ENCODE measurements at places on chromosomes 12 and 14. TPM values are rescaled to one million over a fixed set of nuclear protein-coding genes. Genes with fewer than 3 reads are reported as not detected.
A peak's percentile ranks its signal among the peaks of the same experiment; 100 is the strongest.

The COL2A1 gene
- not detected for total RNA-seq

The HCAR2 gene
- not detected for total RNA-seq

The NOXRED1 gene
- total RNA-seq = 5.3 TPM

The RPAP3 gene
- 6.9 TPM for total RNA-seq

The KRT82 gene
- total RNA-seq = not detected

The CGRRF1 gene
- 6.3 TPM for total RNA-seq

DNA sequence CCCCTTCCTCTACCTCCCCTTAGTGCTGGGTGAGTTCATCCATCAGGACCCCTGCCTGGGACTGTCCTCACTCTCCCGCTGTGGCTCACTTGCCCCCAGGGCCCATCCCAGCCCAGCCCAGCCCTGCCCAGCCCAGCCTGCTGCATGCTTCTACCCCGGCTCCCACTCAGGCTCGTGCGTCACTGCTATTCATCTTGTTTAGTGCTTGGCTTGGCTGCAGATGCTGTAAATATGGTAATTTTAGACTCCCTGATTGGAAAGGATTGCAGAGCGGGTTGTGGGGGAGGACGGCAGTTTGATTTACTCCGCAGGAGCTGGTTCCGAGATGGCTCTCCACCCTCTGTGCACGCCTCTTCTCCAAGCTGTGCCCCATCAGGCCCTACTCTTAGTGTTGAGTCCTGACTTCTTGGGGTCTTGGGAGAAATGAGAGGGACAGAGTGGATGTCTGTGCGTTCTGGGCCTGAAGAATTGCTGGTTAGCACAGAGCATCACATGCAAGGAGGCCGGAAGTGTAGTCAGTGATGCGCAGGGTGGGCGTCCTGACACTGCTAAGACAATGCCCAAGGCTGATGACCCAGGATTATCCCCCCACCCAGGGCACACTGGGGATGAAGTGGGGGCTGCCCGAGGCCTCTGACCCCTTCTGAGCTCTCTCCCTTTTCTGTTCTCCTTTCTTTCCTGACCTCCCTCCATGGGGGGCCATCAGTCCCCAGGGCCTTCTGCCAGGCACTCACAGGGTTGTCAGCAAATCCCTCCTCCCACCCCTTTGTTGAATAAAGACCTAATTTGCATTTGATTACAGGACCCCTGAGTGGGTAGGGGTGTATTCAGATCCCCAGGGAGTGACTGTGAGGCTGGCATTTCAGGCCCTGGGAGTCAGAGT is 244.4 kb downstream of the ZFP36L1 start:
- peak; percentile 45 for DNase-seq

- no peak for DNase-seq
These were observed 70.8 kb downstream of the WDR20 start for GRCh38 chr14:102210421-102211042.

DNA sequence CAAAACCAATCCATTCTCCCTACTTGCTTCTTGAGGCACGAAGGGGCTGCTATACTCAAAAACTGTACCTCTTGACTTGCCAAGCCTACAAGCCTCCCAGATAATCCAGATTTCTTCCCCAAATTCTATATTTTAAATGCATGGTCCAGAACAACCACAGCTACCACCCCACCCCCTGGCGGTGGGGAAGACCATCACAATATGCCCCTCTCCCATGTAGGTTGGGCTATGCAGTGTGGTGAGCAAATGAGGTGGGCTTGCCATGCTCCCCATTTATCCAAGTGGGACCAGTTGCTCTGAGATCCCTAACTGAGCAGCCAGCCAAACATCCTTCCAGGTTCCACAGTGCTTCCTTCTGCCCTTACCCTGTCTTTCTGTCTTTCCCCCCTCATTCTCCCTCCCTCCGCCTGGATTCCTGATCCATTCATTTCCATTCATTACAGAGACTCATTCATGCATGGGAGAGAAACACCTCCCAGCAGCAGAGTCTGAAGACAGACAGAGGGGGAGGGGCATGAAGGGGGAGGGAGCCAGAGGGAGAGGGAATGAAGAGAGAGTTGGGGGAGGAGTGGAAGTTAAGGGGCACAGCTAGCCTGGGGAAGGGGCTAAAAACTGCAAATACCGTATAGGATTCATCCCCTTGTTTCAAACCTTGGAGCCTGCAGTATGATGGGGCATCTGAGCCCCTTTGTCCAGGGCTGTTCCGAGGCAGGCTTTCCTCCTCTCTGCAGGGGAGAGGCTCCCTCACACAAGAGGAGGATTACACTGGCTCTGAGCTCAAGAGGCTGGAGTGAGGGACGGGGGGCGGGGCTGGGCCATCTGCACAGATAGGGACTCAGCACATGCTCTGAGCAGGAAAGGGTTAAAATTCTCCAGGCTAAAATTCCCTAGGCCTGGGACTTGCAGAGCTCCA is 4.4 kb downstream of the ZNF219 start:
- DNase-seq = no peak

GRCh38 chr14:21201732-21202462 is 46.0 kb upstream of the OR5AU1 start:
- DNase-seq = no peak

DNA sequence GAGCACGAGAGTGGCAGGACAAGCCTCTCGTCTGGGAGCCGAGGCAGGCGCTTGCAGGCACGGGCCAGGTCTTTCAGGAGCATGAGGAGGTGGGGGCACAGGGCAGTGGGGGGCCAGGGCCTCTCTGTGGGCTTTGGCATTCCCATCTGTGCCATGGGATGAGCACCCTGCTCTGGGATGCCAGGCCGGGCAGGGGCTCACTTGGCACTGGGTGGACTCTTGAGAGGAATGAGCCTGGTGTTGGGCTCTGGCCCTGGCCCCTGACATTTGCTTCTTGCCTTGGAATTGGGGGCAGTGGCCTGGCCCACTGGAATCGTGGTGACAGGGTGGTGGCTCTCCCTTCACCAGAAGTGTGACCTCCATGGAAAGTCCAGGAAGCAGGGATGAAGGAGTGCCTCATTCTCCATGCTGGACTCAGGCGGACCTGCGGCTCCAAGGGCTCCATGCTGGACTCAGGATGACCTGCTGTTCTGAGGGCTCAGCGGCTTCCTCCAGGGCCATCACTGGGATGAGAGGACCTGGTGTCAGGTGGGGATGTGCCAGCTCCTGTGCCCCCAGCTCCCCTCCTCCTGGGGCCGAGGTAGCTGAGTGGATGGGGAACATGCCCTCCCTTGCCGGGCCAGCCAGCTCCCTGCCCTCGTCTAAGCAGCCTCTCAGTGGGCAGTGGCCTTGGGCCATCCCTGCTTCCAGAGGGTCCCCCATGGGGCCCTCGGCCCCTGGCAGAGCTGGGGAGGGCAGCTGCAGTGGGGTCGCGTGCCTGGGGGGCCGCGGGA is 220.3 kb downstream of the KIF26A start:
- DNase-seq = peak; percentile 8

GRCh38 chr14:25607192-25607591 is 557.2 kb upstream of the STXBP6 start:
- no peak for DNase-seq

GRCh38 chr12:51246254-51246853 is 7.7 kb downstream of the DAZAP2 start:
- DNase-seq = peak; percentile 10

- DNase-seq = no peak
These were observed 2.1 kb downstream of the TTC6 start for GRCh38 chr14:37597538-37597913.

- no peak for DNase-seq
These were observed 1338.6 kb downstream of the FSCB start for GRCh38 chr14:43168371-43168925.

DNA sequence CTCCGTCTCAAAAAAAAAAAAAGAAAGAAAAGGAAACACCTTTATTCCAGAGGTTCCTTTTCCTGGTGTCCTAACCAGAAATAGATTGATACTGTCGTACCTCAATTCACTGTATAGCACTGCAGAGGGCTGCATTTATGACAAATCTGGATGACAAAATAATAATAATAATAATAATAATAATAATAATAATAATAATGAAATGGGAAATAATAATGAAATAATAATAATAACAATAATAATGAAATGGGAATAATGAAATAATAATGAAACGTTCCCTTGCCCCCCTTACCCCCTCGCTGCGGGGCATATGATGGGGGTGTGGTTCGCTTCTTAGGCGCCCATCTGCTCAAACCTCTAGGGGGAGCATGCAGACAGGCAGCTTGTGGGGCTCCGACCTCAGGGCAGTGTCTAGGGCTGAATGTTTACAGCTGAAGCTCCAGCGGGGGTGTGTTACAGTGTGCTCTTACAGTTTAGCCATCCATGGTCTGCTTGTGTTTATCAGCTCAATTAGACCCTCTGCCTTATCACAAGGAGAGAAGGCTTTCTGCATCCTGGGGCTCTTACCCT is 1088.3 kb upstream of the SEL1L start:
- DNase-seq = no peak

DNA sequence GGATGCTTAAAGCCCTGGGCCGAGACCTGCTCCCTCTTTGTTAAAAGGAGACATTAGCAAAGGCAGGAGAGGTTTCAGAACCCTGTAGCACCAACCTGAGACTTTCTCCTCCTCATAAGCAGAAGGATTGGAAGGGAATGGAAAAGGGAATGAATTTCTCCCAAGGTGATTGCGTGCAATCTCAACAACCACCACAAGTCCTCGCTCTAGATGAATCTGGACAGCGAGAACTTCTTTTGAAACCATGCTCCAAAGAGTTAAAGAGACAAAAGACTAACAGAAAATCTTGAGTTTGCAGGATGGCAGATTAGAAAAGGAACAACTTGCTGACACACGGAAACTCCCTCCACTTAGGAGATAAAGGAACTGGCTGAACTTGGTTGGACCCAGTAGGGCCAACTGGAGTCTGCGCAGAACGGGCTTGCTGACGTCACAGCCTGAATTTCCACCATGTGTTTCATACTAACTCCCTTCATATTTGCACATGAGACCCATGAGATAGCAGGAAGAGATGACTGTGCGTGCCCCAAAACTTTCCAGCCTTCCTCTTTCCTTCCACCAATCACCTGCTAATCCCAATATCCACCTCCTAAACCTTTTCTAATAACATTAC is 137.0 kb downstream of the PTPN11 start:
- no peak for DNase-seq

DNA sequence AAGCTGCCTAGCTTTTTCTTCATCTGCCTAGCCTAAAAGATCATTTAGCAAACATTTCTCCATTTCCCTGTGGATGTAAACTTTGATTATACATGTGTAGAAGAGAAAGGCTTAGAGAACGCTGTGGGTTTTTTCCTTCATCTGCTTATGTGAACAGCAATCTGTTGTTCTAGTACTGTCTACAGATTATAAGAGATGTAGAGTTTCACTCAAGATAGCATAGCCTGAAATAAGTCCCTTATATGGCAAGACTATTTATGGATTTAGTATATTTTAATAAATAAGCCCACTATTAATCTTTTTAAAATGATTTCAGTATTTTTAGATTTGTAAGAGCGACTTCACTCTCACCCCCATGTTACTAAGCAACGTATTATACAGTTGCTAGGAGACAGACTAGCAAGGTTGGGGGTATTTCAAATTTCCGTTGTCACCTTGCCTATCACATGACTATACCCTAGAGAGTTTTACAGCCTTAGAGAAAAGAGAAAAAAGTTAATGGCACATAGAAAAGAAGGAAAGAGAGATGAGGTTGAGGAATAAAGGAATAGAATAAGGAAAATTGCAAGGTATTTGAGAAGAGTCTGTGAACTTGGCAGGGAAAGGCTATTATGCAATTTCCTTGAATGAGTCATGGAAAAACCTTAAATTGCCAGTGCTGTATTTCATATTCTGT is 12.2 kb upstream of the TUBA1A start:
- DNase-seq = no peak

DNA sequence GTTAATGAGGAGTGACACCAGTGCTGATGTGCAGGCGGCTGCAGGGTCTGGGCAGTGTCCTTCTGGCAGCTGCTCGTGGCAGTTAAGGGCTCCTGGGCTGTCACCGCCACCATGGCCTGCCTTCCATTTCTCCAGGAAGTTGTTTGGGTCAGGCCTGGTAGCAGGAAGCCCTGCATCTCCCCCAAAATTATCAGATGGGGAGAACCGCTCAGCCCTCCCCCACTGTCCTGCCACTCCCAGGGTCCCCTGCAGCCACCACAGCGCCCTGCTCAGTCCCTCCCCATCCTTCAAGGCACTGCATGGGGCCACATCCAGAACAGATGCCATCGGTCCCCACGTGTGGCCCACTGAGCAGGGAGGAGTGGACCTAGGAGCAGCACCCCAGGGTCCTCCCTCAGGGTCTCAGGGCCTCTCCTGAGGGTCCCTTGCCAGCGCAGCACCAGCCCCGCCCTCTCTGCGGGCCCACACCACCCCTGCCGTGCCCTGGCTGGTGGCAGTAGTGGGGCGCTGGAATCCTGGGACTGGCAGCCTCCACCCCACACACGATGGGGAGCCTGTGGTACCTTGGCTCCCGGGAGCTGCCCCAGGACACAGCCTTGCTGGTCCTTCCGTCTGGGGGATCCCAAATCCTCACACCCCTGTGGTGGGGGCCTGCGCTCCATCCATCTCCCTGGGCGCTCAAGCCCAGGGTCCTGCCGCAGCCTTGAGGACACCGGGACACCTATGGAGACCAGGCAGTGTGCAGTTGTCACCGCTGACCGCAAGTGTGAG is 10.3 kb upstream of the AMN start:
- no peak for DNase-seq

GRCh38 chr14:104805326-104805678 is 4.4 kb downstream of the ZBTB42 start:
- DNase-seq = peak; percentile 61

GRCh38 chr12:8989413-8989812 is at the start of gene KLRG1:
TSS of gene KLRG1 (plus strand) at chr12:8989546. CDS start at chr12:8989636, 90 bp downstream.
- DNase-seq = no peak

GRCh38 chr12:131530041-131530332 is 180.9 kb upstream of the SFSWAP start:
- no peak for DNase-seq
